ENCODE measurements at places on chromosomes 6 and 20.

- DNase-seq = no peak
These were observed 182.2 kb downstream of the FARS2 start for GRCh38 chr6:5443491-5443890.

- no peak for DNase-seq
These were observed 10.5 kb upstream of the TFAP2A start for GRCh38 chr6:10425176-10425974.

- peak; percentile 39 for DNase-seq
These were observed 199.0 kb downstream of the JARID2 start for GRCh38 chr6:15444881-15445280.

DNA sequence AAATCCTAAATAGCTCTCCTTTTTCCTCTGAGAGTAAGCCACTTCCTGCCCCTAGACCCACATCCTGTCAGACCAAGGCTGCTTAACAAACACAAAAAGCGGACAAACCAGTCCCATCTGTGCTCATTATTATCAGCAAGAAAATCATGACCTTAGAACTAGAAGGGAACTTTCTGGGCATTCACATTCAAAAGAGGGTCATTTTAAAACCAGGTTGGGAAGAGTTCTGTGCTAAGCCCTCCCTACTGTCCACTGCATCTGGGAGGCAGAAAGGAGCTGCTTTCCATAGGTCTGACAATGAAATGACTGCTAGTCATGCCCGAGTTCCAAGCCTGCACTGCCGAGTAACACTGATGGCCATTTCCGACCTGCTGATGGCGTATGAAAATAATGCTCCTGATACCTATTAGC lies 15.4 kb downstream of the EZR start:
- DNase-seq = peak; percentile 81

DNA sequence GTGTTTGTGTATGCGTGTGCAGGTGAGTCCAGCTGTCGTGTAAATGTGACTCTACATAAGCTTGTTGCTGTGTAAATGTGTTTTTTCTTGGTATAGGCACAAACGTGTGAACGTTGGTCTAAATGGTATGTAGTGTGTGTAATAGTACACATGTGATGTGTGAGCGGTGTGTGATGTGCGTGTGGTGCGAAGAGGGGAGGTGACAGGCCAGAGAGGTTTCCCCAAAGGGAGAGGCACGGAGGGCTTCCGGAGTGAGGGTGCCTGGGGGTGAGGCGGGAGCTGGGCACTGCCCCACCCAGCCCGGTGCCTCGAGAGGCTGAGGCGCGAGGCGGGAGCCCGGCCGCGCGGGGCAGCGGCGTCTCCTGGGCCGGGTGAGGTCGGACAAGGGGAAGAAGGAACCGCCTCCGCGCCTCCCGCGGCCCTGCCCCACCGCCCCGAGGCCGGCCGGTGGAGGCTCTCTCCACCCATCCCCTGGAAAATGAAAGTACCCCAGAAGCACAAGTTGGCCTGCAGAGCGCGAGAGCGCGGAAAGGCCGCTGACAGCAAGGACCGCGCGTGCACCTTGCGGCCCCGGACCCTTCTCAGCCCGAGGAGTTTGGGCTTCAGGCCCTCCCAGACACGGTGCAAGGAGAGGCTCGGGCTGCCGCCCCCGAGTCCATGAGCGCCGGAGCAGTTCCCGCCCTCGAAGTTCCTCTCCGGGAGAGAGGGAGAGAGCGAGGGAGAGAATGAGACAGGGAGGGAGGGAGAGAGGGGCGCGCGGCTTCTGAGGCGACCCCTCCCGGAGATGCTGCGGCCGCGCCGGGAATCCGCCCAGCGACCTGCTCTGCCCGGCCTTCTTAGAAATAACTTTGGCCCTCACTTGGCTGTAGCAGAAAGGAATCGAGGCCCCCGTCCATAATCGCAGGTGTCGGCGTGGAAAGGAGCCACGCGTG lies 43.2 kb upstream of the OSTM1 start:
- no peak for DNase-seq

DNA sequence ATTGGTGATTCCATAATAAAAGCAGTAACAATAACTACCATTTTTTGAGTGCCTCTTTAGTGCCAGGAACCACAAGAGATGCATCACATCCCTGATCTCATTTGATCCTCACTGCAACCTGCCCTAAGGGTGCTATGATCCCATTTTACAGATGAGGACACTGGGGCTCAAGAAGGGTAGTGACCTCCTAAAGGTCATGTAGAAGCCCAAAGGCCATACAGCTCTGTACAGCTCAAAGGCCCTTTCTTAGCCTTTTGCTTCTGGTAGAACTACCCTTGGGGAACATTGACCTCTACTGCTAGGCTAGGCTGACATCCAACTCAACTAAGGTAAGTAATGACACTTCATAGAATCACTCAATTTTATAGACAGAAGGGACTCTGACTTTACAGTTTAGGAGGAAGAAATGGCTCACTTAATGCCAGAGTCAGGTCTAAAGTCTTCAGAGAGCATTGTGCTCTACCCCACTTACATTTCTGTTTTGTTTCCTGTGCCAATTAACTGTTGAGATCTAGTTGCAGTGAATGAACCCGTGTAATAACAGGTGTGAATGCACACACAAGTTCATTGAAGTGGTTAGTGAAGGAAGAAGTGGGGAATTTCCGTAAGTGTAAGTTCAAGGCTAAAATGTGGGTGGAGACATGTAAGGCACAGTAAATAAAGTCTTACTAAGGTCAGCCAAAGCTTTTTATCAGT lies 10.7 kb downstream of the SLC9A8 start:
- peak; percentile 52 for DNase-seq

DNA sequence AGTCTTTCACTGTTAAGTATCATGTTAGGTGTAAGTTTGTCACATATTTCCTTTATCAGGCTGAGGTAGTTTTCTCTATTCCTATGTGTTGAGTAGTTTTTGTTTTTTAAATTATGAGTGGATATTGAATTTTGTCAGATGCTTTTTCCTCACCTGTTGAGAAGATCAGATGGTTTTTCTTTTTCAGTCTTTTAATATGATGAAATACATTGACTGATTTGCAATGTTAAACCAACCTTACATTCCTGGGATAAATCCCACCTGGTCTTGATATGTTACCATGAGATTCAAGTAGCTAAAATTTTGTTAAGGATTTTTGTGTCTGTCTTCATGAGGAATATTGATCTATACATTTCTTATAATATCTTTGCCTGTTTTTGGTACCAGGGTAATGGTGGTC lies 52.1 kb downstream of the FOXO3 start:
- no peak for DNase-seq

GRCh38 chr6:37511910-37512399 lies 12.3 kb upstream of the CCDC167 start:
- no peak for DNase-seq

GRCh38 chr6:166989427-166990032 lies 9.7 kb upstream of the CEP43 start:
- peak; percentile 70 for DNase-seq

GRCh38 chr6:127686084-127686483 lies 109.1 kb downstream of the C6orf58 start:
- DNase-seq = no peak

GRCh38 chr6:75149240-75149639 lies 56.6 kb downstream of the COL12A1 start:
- no peak for DNase-seq

DNA sequence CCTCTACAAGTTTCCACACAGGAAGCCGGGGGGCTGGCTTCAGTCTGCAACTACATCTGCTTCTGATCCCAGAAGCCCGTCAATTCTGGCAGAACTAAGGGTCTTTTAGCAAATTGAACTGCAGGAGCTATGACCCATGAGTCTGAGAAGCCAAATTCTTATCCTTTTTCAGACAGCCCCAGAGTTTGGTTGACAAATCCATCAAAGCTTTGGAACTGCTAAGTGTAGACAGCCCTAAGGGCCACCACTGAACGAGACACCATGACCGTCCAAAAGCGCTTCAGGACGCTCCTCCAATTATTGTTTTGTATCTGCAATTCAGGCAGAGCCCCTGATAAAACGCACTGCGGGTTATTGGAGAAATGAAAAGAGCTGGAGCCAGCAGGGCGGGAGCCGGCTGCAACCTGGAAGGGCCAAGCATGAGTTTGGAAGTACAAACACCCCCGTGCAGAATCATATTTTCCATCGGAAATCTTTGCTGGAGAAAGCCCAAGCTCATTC lies 67.1 kb downstream of the GNAS-AS1 start:
- DNase-seq = no peak

DNA sequence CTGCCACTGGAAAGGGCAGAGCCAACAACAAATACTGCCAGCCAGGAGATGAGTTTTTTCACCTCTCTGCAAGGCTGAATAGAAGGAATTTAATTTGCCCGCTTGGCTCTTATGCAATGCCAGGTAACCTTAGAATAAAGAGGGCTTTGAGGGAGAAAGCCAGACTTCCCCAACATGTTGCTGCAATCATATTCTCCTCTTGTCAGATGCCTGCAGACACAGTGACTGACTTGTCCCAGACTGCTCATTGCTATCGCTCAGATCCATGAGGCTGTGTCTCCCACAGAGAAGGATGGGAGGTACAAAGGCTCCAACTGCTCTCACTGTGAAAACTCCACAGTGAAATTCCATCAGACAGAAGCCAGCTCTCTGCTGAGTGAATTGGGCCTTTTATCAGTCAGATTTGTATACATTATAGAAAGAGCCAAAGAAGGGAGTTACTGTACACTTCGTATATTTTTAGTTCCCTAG lies 517.0 kb upstream of the ID4 start:
- no peak for DNase-seq

GRCh38 chr6:158834675-158835385 lies 15.7 kb upstream of the EZR start:
- no peak for DNase-seq

DNA sequence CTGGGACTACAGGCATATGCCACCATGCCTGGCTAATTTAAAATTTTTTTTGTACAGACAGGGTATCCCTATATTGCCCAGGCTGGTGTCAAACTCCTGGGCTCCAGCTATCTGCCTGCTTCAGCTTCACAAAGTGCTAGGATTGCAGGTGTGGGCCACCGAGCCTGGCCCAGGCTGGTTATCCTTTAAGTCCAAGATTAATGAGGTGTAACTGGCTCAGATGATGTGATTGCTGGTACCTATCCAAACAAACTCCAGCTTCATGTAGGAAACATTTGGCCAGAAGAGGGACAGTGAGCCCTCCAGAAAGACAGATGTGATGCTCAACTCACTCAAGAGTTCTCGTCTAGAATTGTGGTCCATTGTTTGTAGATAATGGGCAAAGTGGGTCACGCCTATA lies 9.2 kb upstream of the ZNF318 start:
- DNase-seq = no peak

DNA sequence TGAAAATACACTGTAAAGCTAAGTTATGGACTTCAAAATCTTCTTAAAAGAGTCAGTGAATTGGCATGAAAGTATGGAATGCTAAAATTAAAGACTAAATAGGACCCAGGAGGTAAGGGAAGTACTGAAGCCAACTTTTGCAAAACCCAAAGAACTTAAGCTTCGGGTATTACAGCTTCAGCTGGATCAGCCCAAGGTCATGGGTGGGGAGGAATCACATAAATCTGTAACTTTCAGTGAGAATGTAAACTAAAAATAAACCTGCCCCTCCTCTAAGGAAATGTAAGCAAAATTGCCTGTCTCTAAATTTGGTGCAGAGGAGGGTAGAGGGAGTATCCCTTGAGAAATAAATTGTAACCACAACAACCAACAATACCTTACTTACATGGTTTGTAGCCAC lies 4.4 kb upstream of the MUC21 start:
- DNase-seq = no peak

DNA sequence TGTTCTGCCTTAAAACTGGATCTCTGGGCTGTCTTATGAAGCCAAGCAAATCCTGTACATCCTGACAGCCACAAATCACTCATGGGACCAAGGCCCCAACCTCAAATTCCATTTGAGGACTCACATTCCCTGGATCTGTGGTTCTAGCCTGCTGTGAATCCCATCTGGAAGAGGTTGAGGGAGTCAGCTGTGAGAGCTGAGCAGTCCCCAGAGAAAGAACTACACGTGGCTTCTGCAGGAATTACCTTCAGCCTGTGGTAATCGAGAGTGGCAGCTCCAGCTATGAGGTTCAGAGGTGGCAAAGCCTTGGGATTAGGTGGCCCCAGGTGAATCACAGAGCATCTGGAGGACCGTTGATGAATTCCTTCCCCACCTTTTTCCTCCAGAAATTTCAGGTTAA lies 245.2 kb downstream of the SLC24A3 start:
- no peak for DNase-seq

GRCh38 chr20:15739035-15739434 lies 834.2 kb downstream of the KIF16B start:
- no peak for DNase-seq

DNA sequence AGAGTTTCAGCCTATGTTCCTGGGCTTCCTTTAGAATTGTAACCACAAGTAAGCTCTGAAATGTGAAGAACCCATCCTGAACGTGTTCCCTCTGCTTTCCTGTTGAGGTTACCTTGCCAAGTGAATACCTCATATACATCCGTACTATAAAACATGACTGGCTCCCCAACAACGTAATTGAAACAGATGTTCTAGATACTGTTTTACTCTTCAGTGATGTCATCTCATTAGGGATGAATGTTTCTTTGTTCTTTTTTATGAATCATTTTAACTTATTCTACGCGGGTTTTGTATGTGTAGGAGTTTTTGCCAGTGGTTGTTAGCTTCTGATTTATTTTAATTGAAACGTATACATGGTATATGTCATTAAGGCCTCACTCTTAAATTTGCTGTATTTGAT lies 166.8 kb downstream of the SAMD5 start:
- DNase-seq = no peak

DNA sequence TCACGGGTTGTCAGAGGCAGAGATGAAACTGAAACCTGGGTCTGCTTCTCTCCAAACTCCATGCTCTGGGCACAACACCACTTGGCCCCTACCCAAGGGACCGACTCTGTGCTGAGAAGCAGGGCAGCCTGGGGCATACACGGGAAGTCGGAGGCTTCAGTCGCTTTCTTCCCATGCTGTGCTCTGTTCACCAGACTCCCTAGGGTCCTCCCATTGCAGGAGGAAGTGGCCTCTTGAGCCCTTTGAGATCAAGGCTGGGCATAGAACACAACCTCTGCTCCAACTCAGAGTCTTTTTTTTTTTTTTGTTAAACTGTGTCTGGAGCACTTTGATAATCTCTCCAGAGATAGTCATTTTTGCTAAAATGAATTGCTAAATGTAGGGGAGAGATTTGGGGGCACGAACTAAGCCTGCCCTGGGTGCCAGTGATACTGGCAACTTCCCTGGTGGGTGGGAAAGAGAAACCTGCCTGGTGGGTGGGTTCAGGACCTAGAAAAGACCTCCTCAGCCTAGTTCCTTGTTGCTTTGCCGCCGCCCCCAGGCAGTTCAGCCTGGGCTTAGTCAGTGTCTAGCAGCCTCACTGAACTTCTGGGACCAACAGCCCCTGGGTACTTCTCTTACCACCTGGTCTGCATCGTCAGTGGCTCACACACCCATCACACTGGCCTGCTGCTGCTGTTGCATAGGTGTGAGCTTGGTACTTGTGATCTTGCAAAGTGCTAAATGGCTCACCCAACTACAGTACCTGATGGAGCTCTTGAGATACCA lies 62.0 kb downstream of the PPP1R14C start:
- DNase-seq = peak; percentile 16

Measured in NAMALWA (cell line).